ENCODE measurements at places on chromosomes 4 and X.

- DNase-seq, result peak; percentile 51
These were observed 16.0 kb downstream of the CCNQ start for GRCh38 chrX:153582896-153583295.

- no peak for DNase-seq
These were observed 401.2 kb downstream of the TLL1 start for GRCh38 chr4:166274136-166274761.

- no peak for DNase-seq
These were observed 54.3 kb downstream of the WWC2 start for GRCh38 chr4:183153190-183153916.

DNA sequence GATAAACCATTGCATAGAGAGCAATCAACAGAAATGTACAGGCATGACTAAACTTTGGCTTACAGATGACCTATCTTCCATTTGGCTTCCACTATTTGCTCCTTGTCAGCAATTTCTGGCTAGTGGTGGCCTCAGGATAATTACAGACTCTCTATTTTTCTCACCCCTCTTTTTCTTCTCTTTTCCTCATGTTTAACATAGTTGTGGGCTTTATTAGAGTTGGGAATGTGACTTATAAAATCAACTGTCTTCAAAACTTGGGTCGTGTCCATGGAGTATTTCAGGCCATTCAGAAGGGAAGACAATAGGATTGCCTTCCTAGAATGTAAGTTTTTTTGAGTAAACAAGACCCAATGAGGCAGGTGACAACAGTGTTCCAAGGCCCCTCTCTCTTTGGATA is 236.2 kb downstream of the FRAS1 start:
- DNase-seq, result no peak

DNA sequence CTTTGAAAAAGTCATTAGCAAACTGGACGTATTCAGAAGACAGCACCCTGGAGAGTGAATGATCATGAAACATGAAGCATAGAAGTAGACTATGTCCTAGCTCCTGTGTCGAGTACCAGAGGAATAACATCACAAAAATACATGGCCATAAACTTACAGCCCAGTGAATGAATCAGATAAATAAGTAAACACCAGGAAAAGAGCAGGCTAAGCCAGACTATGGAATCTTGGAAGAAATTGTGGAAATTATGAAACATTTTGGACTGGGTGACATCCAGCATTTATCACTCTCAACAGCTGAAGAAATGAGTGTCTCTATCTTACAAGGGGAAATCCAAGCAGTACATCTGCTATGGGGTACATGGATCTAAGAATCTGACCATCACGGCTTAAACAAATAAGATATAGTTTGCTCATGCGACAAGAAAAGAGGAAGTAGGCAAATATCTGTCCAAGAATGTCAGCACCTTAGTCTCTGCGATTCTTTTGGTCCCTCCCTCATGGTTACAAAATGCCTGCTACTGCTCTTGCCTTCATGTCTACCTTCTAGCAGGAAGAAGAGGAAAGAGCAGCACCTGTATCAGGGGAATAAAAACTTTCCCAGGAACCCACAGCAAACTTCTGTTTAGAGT is 481.5 kb downstream of the BCOR start:
- DNase-seq, result no peak

GRCh38 chr4:173943547-173943946 is 339.9 kb downstream of the FBXO8 start:
- DNase-seq, result no peak

DNA sequence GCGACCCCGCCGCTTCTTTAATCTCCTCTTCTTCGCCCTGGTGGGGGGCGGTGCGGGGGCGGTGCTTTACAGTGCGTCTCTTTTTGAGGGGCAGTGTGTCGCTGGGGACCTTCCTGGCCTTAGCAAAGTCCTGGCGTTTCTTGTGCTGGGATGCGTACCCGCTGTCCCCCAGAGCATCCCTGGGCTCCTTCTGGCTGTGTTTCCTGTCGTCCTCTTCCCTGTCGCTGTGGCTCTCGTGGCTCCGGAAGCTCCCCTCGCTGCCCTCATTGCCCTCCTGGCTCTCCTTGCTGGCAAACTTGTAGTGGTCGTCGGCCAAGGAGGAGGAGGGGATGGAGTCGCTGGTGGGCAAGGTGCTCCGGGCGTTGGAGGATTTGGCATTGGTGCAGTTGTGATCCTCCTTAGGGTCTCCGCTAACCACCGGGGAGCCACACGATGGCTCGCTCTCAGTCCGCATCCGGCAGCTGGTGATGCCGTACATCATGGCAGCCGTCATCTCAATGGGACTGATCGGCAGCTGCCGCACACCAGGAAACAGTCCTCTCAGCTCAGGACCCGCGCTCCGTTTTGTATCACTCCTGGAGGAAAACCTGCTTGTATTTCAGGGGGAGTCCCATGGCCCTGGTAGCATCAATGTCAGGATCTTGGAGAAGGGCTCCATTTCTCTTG is 30.4 kb upstream of the TMSB15A start:
- no peak for DNase-seq

- DNase-seq, result no peak
These were observed 399.5 kb downstream of the SMARCA1 start for GRCh38 chrX:129123795-129124194.

- DNase-seq, result no peak
These were observed 161.3 kb upstream of the PCDH18 start for GRCh38 chr4:137693641-137694040.

DNA sequence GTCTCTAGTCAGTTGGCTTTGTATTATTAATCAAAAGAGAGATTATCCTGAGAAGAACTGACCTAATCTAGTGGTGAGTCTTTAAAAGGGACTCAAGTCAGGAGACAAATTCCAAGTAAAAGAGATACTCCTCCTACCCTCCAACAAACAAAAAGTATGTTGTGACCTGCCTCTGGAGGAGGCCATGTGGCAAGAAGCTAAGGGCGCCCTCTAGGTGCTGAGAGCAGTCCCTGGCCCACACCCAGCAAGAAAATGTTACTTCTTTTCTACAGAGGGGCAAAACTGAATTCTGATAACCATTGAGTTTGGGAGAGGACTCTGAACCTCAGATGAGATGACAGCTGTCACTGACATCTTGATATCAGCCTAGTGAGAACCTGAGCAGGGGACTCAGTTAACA is 953.6 kb upstream of the AGA start:
- DNase-seq, result no peak

- DNase-seq, result no peak
These were observed 2047.9 kb downstream of the ARAP2 start for GRCh38 chr4:34196375-34196774.

DNA sequence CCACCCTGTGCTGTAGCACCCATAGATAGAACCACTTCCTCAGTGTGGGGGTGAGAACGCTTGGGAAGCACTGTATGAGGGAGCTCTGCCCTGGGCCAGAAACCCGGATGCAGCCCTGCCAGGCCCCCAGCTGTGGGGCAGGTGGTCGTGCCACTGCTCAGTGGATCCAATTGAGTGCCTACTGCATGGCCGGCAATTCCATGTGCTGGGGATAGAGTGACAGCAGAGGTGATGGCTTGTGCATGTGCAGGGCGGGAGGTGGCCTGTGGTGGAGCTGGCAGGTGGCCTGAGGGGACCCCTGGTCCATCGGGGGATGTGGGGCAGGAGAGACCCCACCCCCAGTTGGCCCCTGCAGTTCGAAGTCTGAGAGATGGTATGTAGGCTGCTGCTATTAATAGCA is 60.4 kb downstream of the TRMT44 start:
- DNase-seq, result no peak

DNA sequence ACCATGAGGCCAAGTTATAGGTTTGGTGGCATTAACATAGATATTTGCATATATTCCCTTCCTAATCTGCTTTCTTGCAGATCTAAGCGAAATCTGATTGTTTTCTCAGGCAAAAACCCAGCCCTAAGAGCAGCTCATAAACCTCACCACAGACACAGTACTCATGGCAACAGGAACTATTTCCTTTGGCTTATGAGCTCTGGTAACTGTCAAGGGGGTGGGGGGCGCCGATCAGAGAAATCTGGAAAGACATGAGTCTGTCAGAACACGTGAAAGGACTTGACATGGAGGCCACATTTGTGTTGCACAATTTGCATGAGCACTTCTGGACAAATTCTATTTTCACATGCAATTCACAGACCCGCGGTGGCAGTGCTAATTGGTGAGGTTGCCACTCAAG is 83.7 kb downstream of the MGST2 start:
- no peak for DNase-seq

DNA sequence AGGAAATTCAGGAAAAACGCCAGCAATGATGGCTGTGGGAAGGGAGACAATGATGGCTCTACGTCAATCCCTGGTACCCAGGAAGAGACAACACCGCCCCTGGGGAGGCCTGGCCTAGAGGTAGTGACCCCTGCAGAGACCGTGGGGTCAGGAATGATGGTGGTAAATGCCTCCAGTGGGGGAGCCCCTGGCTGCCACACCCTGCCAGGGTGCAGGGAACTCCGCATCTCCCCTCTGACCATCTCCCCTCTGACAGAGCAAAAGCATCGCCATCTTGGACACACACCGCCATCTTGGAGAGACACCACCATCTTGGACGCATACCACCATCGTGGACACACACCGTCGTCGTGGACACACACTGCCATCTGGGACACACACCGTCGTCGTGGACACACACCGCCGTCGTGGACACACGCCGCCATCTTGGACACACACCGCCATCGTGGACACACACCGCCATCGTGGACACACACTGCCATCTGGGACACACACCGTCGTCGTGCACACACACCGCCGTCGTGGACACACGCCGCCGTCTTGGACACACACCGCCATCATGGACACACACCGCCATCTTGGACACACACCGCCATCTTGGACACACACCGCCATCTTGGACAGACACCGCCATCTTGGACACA is 9.9 kb downstream of the ASMTL start:
- peak; percentile 20 for DNase-seq

DNA sequence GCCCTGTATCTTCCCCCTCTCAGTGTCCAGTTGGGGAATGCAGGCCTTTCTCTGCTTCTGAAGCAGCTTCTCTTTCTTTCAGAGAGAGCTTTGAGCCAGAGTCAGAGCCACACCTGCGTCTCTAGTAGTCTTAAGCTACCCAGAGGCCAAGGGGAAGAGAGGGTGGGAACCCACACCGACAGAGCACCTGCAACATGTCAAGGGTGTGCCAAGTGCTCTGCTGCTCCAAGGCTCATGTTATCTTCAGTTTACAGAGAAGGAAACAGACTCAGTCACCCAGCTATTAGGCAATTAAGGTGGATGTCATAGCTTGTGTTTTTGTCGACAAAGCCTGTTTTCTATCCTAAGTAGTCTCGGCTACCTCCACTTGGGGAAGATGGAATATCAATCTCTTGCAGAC is 22.7 kb upstream of the RNF212 start:
- no peak for DNase-seq

- DNase-seq, result no peak
These were observed 7.6 kb downstream of the UBE2D3 start for GRCh38 chr4:102819588-102820365.

GRCh38 chrX:15465347-15465746 is 27.8 kb downstream of the PIR start:
- no peak for DNase-seq

DNA sequence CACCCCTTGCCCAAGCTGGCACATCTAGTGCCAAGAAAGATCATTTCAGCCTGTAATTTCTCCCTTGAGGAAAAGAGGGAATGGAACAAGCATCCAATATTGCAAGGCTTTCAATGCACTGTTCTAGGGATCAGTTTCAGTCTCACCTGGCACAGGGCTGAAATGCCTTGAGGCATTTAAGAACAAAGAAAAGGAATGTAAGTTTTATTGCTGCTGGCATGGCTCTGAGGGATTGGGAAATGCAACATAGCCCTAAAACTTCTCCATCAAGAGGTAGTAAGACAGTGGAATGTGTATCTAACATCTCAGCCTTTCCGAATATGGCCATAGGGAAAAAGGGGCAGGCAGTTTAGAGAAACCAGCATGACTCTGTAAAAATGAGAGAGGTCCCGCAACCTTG is 732.6 kb upstream of the LCORL start:
- DNase-seq, result no peak

GRCh38 chr4:37956941-37957340 is 3.3 kb upstream of the PTTG2 start:
- no peak for DNase-seq

GRCh38 chrX:78237127-78237526 is 90.3 kb downstream of the CYSLTR1 start:
- no peak for DNase-seq

- no peak for DNase-seq
These were observed 183.0 kb downstream of the LDB2 start for GRCh38 chr4:16715482-16715881.

- no peak for DNase-seq
These were observed 51.3 kb upstream of the RELL1 start for GRCh38 chr4:37737466-37737865.

DNA sequence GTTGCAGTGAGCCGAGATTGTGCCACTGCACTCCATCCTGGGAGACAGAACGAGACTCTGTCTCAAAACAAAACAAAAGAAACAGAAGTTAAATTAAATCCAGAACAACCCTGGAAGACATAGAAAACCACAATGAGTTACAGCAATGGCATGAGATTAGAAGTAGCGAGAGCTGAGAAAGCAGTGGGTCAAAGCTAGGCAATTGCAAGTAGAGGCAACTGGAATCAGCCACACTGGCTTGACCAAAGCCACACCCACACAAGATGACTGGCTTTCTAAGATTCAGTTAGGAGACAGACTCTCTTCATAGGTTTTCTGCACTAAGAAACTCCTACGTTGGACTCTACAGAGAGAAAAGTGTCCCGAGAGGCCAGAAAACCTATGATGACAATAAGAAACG is 443.0 kb downstream of the GPM6A start:
- DNase-seq, result no peak

DNA sequence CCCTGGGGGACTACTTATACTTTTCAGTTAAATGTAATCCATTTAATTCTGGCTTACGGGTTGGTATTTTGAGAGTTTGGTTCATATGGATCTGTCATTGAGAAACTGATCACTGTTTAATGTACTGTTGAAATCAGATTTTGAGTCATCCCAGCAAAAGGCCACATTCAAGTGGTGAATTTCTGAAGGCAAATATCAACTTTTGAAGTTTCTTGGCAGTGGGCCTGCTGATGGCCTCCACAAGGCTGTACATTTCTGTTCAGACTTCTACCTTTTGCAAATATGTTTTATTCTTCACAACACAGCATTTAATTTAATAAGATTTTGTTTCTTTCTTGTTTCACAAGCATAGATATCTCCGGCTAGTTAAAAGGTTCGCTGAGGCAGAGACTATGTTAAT is 138.7 kb downstream of the PDGFC start:
- no peak for DNase-seq

DNA sequence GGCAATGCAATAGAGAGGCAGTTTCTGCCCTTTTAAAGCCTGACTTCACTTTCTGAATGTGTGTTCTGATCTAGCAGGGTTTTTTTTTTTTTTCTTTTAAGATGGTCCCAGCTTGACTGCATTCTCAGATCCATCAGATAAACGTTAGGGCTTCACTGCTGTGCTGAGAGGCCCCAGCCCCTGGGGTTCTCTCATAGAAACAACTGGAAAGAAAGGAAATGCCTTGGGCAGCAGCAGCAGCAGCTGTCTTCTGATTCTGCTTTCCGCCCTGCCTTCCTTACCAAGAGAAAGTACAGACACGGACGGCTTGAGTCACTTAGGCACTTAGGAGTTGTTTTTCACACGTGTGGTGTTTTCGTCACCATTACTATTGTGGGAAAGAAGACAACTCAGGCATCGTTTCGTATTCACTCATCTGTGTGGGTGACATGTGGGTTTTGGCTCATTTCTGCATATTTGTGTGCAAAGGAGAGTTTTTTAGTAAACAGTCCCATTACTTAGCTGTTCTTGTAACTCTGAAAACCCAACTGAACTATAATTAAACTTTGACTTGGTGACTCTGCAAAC is 172.0 kb downstream of the PTTG2 start:
- peak; percentile 56 for DNase-seq

GRCh38 chrX:109619771-109620170 is 5.2 kb downstream of the KCNE5 start:
- DNase-seq, result no peak

- no peak for DNase-seq
These were observed 34.5 kb upstream of the PLA2G12A start for GRCh38 chr4:109764376-109764775.
